ENCODE measurements at places on chromosomes 1 and 21. TPM values are rescaled to one million over a fixed set of nuclear protein-coding genes. Genes with fewer than 3 reads are reported as not detected.

DNA sequence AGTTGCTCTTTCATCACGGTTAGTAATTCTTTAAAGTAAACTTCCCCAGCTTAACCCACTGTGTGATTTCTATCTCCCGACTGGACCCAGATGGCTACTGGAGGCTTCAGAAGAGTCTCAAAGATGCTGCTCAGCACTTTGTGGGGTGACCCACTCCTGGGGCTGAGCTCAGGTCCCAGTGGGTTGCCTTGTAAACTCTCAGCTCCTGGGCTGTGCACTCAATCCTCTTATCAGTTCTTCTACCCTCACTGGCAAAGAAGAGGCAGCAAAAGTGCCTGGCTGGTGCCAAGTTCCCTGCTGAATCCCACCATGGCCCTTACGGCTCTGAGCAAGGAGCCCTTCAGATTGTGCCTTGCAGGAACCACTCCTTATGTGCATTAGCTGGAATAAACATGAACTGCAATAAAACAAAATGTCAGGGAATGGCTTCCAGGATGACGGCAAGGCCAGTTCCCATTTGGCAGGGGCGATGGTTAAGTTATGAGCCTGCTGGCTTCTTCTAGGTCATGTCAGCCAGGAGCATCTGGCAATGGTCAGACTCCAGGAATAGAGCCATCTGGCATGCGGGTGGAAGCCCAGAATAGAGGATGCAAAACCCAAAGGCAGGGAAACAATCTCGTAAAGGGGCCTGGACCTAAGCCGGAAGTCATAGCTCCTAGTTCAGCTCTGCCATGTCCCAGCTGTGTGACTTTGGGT lies 6.8 kb downstream of the MYOC start:
- no peak for DNase-seq

GRCh38 chr1:22508329-22508728 lies 55.0 kb upstream of the EPHA8 start:
- DNase-seq: no peak

CAMK1G gene
- 0.07 TPM for total RNA-seq

DNA sequence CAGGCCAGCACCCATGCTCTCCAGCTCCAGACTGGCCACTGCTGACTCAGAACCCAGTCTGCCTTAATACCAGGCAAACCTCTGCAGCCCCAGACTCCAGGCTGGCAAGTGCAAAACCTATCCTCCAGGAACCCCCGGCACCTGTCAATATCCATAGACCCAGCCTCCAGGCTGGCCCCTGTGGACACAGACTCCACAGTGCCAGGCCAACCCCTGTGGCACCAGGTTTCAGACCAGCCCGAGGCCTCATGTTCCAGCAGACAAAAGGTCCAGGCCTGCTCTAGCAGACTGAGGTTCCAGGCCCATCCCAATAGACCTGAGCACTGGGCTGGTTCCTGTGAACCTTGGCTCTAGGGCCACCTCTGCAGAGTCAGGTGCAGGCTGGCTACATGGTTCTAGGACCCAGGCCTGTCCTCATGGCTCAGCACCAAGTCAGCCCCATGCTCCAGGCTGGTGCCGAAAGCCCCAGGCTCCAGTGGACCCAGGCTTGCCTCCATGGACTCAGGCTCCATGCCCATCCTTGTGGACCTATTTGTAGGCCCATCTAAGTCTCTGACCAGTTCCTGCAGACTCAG lies 118.2 kb downstream of the WDR3 start:
- DNase-seq: no peak

- DNase-seq: no peak
Observed at GRCh38 chr1:59323879-59324278, 27.0 kb downstream of the FGGY start.

DNA sequence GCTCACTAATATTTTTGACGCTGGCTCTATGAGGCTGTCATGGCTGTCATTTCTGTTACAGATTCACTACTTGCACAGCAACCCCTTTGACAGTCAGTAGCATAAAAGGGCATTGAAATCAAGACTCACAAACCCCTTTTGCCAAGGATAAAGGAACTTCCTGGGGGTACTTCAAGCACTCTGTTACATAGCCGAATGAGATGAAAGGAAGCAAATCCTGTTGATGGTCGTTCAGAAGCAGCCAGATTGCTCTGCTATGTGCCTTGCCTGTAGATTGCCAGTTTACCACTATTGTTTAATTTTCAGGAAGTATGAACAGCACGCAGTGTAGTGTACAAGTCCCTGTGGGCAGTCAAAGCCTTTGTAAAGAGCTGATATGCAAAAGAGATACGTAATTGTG lies 296.2 kb downstream of the LRRIQ3 start:
- DNase-seq: no peak

GRCh38 chr1:102790997-102791396 lies 317.3 kb downstream of the COL11A1 start:
- DNase-seq: no peak

DNA sequence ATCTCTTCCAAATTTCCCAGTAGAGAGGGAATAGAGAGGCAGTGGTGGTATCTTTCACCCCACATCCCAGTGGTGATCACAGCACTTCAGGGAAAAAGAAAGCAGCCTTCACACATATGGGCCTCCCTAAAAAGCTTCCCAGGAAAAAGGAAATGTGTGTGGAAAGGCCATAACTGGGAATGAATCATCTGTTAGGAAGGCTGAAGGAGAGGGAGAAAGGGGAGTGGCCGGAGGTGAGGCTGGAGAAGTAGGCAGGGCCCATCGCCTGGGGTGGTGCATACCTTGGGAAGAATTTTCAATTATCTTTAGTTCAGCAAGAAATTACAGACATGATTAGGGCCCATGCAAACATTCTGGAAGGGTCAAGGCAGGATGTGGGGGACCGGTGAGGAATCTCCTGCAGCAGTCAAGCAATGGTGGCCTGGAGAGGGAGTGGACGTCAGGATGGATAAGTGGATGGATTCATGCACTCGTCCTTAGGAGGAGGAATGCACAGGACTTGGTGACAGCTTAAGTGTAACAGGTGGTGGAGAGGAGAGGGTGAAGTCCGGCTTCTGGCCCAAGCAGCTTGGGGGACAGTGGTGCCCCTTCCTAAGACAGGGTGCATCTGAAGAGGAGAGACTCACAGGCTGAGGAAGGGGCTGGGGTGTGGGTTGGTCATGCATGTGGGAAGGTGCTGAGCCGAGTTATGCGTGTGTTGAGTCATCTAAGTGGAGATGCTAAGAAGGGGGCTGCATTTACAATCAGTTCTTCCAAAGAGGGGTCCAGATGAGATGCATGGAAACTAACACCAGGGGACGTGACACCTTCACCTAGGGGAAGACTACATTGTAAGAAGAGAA lies 17.9 kb downstream of the HIVEP3 start:
- DNase-seq: no peak

GRCh38 chr1:169928438-169929209 lies 34.9 kb upstream of the SCYL3 start:
- DNase-seq: no peak

- DNase-seq: no peak
Observed at GRCh38 chr1:14996133-14997050, 157.2 kb upstream of the TMEM51 start.

FMOD gene
- 4.1 TPM for total RNA-seq

CFHR4 gene
- not detected for total RNA-seq

DNA sequence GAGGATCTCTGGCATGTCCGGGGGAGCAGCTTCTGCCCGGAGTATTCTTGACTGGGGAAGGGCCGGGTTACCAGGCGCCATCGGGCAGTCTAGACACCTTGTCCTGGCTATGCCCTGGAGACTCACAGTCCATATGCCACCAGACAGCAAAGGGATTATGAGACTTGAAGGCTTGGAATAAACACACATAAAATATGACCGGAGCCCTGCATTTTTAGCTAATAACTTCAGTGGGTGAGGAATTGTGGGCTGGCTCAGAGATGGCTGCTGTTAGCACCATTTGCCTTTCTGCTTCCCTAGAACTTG lies 15.5 kb downstream of the NTPCR start:
- DNase-seq: no peak

DNA sequence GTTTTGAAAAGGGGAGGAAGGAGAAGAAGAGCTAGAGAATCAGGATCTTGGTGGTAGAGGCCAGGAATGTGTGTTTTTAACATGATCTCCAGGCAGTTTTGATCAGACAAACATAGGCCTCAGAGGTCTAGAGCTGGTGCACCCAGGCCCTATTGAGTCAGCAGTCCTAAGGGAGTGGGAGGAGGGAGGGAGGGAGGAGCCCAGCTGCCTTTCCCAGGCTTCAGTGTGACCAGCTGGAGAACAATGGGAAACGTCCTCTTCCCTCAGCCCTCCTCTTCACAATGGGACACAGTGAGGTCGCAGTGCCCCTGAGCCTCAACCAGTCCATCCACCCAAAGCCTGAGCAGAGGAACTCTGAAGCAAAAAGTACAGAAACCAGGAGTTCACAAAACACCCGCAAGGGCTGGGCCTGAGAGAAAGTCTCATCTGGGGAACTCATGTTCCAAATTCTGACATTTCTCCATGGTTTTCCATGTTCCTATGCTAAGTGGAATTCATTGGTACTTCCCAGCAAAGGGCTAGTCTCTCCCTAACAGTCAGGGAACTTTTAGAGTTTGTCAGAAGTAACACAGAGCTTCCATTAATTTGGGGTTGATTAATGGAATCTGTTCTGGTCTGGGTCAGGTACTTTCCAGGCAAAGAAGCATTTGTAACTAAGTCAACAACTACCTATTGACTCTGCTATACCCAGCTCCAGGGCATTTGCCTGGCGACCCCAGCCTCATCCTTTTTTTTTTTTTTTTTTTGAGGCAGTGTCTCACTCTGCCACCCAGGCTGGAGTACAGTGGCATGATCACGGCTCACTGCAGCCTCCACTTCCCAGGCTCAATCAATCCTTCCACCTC lies 37.5 kb downstream of the ELAPOR1 start:
- DNase-seq: no peak

VPS13D gene
- 35.7 TPM for total RNA-seq

GRCh38 chr21:39110431-39110830 lies 72.8 kb downstream of the PSMG1 start:
- DNase-seq: no peak

OR2L2 gene
- total RNA-seq: 0.08 TPM

DNA sequence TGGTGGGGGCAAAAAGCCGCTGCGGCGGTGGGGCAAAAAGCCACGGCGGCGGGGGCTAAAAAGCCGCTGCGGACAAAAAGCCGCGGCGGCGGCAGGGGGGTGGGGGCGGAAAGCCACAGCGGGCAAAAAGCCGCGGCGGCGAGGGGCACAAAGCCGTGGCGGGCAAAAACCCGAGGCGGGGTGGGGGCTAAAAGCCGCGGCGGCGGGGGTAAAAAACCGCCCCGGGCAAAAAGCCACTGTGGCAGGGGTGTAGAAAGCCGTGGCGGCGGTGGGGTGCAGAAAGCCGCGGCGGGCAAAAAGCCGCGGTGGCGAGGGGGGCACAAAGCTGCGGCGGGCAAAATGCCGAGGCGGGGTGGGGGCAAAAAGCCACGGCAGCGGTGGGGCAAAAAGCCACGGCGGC lies 3901.8 kb downstream of the SRGAP2C start:
- no peak for DNase-seq

DNA sequence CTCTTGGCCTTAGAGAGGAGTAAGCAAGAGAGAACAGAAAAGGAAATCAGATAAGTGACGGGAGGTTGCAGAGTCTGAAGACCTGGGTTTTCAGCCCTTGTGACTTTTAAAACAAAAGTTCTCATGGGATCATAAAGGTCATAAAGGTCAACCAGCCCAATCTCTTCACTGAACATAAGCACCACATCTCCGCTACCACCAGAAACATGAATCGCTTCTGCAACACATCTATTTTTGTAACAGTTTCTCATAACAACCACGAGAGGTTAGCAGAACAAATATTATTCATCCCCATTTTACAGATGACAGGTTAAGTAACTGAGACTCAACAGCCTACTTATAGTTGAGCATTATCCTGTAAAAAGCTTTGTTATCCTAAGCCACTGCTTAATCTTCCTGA lies 5.9 kb downstream of the TRAPPC3 start:
- no peak for DNase-seq

DNA sequence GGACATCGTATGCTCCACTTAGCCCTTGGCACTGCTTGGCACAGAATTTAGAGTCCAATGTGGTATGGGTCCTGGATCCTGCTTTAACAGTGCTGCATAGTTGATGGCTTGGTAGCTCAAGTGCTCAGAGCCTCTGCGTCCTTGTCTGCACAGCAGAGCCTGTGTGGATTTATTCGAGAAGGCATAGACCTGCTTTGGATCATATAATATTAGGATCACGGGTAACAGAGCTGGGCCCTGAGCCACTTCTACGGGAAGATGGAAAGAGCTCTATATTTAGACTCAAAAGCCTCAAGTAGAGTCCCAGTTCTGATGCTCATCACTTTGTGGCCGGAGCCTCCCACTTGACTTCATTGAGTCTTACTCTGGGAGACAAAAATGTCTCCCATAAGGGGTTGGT lies 164.4 kb upstream of the EDN2 start:
- DNase-seq: no peak

- no peak for DNase-seq
Observed at GRCh38 chr1:201395936-201396335, 3.2 kb downstream of the LAD1 start.

KCNE2 gene
- total RNA-seq: not detected

GRCh38 chr21:38438462-38438893 lies 59.8 kb downstream of the ERG start:
- DNase-seq: no peak

DNA sequence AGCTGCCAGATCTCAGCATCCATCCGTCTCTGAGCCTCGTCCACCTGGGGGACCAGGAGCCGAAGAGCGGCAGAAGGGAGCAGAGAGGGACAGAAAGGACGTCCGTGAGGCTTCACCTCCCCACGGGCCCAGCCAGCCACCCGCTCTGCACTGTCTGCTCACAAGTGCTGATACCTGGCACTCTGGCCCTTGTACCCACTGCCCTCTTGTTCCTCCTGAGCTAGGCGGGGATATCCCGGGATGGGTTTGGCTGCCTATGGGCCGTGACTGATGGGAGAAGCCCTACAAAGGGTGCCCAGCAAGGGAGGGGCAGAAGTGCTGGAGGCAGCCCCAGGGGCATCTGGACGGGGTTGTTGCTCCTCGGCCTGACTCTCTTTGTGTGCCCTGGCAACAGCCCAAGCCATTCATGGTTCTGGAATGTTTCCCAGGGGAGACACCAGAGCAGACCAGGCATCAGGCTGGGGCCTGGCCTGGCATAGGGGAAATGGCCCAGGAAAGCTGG lies 57.6 kb downstream of the LDLRAD2 start:
- no peak for DNase-seq

DNA sequence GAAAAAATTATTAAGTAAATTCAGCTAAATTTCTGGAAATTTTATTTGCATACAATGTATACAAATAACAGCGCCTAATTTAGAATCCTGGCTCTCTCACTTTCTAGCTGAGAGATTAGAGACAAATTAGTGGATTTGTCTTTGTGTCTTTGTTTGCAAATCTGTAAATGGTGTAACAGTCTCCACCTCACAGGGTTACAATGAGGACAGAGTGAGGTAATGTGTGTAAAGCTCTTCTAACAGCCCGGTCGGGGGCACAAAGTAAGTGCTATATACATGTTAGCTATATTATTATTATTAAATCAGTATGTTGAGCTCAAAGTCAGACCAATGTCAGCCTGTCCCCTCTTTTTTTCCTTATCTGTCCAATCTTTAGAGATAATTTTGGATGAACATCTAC lies 5.0 kb upstream of the ADAMTSL4 start:
- DNase-seq: no peak

DNA sequence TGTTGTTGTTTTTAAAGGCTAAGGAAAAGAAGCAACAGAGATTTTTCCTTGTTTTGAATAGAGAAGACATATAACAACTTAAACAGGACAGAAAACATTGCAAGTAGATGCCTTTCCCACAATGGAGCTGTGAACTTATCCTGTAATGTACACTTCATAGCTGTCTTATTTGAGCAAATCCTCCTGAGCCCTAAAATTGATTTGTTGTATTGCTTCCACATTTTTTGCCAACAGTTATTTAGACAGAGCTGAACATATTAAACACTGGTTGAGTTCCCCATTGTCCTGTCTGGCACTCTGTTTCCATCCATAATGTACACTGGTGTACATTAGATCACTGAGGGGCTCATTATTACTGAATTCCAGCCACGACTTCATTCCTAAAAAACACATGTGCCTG lies 32.2 kb downstream of the CACHD1 start:
- DNase-seq: no peak

Data from activated T-helper 1 cell treated with anti-CD3 and anti-CD28 coated beads, Interleukin-12 subunit alpha, Interleukin-12 subunit beta, Interleukin-2, Interleukin-4 antibody, amounts not matched to agents 30 ng/mL and 10 ng/mL and 1 ng/mL, durations not matched to agents 14 hours and 24 hours and 36 hours (primary cell).